Stimulated activated CD8-positive, alpha-beta memory T cell treated with anti-CD3 and anti-CD28 coated beads, Interleukin-15, amount 100 ng/mL, for 1 hour (primary cell): ENCODE measurements at places on chromosomes 2 and 18.

DNA sequence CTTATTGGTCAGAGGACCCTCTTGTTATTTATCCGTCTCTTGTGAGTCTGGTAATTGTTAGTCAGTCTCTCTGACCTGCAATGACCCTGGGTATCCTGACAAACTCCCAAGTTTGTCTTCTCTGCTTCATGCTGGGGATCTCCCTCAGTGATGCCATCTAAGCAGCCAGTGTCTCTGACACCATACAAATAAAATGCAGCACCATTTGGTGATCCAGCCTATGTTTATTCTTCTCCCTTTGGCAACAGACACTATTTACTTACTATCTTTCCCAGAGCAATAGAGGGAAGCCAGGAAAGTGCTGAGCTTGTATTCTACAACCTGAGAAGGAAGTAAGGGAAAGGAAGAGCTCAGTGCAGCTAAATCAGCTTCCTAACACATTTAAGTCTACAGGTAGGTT, 15.9 kb downstream of the SERPINE2 start:
- DNase-seq = no peak

- DNase-seq = no peak
Measured at GRCh38 chr2:99618579-99619097, 128.8 kb upstream of the REV1 start.

- no peak for DNase-seq
Measured at GRCh38 chr2:173555833-173556232, 201.2 kb downstream of the CDCA7 start.

DNA sequence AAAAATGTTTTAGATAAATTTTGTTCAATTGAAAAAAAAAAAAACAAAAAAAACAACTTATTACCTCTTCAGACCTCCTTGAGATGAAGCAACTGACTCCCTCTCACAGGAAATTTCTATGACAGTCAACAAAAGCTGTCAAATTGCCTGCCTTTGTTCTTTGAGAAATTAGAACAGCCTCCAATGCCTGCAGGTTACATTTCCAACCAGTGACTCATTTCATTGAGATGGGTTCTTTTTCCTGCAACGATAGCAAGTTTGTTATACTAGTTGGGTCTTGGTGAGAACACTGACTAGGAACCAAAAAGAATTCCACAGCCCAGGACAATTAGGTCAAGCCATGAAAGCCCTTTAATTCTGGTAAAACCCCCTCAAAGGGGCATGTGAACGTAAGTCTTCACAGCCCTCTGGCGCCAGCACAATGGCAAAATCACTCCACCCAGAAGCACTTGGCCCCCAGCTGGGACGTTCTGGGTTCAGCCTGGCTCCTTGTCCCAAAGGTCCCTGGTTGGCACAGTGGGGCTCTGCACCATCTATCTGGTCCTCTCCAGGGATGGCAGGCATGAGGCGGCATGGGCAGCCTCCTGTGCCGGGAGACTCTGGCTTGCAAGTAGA, 87.0 kb downstream of the SPP2 start:
- DNase-seq = no peak

DNA sequence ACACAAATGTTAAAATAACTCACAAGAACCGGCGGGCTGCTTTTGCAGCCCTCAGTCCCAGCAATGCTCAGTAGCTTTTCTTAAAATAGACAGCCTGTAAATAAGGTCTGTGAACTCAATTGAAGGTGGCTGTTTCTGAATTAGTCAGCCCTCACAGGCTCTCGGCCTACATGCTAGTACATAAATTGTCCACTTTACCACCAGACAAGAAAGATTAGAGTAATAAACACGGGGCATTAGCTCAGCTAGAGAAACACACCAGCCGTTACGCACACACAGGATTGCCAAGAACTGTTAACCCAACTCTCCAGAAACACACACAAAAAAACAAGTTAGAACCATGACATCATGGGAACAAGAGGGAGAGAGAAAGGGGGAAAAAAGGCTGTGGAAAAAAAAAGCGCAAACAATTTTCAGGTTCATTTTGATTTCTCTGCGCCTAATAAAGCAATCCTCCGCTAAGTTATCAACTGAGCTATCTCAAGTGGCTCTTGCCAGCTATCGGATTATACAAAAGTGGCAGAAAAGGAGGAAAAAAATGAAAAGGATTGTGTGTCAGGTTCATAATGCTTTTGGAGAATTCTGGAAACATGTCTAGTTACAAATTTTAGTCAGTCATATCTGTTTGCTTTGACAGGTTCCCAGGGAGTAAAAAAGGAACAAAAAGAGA, 89.1 kb downstream of the ZEB2 start:
- no peak for DNase-seq

DNA sequence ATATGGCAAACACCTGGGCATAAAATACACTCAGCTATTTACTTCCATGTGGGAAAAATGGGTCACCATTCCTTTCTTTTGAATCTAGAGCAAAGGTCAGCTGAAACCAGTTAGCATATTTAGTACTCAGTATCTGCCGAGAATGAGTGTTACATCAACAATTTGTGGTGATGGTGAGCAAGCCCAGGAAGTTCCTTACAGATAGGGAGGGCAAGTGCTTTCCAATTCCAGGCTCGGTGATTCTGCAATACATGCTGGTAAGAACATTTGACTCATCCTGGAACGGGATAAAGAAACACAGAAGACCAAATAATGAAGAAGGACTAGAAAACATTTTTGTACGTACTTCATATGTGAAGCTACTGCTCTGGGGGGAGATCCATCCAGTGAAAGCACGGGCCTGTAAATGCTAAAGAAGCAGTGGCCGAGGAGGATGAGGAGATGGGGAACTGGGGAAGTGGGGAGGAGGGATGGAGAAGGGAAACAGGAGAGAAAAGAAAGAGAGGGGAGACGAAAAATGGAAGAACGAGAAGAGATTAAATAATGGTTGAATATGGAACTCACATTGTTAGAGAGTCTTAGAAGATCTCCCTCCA, 251.9 kb downstream of the TTC32 start:
- DNase-seq = no peak

- DNase-seq = no peak
Measured at GRCh38 chr2:169476459-169476858, 2.8 kb upstream of the BBS5 start.

DNA sequence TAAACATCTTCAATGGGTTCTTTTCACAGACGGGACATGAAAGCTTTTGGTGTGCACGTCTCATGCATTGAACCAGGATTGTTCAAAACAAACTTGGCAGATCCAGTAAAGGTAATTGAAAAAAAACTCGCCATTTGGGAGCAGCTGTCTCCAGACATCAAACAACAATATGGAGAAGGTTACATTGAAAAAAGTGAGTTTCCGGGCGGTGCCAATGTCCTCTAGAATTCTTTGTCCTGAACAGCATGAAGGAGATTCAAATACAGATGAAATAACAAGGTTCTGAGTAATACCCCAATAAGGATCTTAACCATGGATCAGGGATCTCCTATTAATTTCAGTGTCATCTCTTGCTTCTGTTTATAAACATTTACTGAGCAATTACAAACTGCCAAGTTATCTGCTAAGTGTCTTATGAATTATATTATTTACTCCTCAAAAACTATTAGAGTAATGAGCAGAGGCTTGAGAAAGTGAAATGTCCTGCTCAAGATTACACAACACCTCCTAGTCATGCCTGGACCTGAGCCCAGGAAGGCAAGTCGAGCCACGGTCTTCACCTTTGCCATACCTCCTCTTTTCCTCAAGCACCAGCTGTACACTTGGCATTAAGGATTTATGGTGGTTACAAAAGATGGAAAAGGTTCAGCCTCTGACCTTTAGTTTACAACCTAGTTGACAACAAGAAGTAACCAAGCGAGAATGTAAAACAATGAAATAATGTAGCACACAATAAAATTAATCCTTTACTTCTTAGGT, 22.6 kb downstream of the DHRS9 start:
- no peak for DNase-seq

- DNase-seq = no peak
Measured at GRCh38 chr2:240211598-240212424, 71.4 kb upstream of the OTOS start.

DNA sequence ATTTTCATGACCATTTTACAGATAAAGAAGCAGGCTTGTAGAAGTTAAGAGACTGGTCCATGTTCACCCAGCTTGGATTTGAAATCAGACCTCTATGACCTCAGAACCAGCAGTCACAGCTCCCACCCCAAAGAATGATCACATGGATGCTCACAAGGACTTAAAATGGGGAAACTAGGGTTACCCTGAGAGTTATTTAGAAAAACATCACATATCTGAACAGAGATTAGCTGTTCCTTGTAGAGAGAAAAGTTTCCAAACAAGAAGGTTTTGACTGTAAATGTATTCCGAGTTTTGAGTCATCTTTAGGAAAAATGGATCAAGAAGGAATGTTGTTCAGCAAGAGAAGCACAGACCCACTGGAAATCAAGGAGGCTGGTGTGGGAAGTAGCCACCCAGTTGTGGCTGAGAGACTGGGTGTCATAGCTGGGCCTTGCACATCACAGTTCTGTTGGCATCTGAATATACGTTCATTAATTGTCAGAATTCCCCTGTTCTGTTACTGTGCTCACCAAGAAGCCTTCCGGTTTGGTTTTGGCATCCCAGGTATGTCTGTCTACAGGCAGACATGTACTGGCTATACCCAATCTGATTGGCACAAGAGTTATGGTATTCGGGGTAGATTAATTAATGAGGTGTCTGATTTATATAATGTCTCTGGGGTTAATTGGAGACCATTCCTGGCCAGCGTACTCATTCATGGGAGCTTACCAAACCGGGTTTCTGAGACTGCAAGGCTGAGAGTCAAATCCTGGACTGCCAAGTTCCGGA, 371.8 kb upstream of the SLC14A2 start:
- DNase-seq = no peak

- DNase-seq = no peak
Measured at GRCh38 chr2:42957861-42958301, 165.5 kb upstream of the HAAO start.

- no peak for DNase-seq
Measured at GRCh38 chr18:63906056-63906455, 1.7 kb upstream of the SERPINB10 start.

DNA sequence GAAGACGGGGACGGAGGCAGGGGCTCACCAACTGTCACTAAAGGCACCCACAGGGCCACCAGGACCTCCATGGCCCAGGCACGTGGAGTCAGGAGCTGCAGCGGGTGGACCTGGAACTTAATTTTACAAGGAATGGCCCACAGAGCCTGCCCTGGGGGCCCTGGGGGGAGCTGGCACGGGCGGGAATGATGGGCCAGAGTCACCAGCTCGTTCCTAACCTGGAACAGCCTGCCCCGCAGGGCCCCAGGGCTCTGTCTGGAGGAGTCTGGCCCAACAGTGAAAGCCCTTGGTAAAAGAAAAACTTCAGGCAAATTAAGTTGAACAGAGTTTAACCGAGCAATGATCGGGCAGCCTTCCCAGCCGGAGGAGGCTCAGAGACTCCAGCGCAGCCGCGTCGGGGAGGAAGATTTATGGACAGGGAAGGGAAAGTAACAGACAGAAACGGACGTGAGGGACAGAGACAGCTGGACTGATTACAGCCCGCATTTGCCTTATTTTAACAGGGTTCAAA, 118.4 kb upstream of the TMEM18 start:
- no peak for DNase-seq
